ENCODE measurements at places on chromosomes 1 and 21. TPM values are rescaled to one million over a fixed set of nuclear protein-coding genes. Genes with fewer than 3 reads are reported as not detected.

- DNase-seq: no peak
Observed at GRCh38 chr21:38273745-38274542, 17.2 kb downstream of the KCNJ15 start.

- no peak for DNase-seq
Observed at GRCh38 chr1:14167884-14168283, 430.6 kb upstream of the KAZN start.

DNA sequence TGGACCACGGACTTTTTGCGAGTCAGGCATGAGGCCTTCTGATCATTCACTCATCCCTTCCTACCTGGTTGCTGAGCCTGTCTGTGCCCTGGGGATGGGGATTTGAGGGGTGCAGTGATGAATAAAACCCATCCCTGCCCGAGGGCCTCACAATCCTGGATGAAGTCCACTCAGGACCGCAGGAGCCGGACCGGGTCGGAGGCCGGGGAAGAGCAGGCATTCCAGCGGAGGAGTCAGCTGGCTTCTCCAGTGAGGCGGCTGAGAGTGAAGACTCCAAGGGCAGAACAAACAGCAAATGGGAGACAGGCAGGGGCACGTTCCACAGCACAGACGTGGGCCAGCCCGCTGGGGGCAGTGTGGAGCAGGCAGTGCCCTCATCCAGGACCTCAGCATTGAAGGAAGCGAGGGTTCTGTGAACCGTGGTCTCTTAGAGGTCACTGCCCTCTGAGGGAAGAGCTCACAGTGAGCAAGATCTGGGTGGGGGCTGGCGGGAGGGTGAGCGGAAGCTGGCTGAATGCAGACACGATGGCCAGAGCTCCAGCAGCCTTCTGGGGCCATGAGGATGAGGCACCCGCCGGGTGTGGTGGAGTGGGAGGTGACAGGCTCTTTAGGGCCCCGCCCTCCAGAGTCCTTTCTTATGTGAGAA is 10.9 kb upstream of the LRRC3 start:
- DNase-seq: no peak

GRCh38 chr1:221869779-221870178 is 127.9 kb upstream of the DUSP10 start:
- peak; percentile 59 for DNase-seq

Gene TTC39A
- total RNA-seq: not detected

DNA sequence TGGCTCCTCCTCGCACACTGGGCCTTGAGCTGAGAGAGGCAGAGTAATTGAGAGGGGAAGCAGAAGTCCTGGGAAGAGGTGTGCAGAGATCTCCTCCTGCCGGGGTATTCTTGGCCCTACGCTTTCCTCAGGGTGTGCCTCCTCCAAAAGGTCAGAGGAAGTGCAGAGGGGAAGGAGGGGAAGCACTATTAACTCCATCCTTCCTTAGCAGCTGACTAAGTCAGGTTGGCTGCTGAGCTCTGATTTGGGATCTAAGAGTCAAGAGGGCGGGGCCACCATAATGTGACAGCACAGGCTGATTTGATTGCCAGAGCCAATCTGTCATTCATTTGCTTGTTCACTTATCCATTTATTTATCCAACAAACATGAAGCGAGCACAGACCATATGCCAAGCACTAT is 12.3 kb downstream of the ATP2B4 start:
- no peak for DNase-seq

GRCh38 chr21:44987301-44987885 is 47.6 kb downstream of the SLX9 start:
- DNase-seq: no peak

Gene ESRRG
- total RNA-seq: not detected

- no peak for DNase-seq
Observed at GRCh38 chr1:101282314-101283038, 45.7 kb downstream of the S1PR1 start.

All from LHCN-M2 (cell line).